Caco-2 (cell line): ENCODE measurements at places on chromosomes 4 and X.

- DNase-seq = no peak
These were observed 240.0 kb downstream of the GPC3 start for GRCh38 chrX:133745349-133745748.

- no peak for DNase-seq
These were observed 4.5 kb upstream of the HSD17B13 start for GRCh38 chr4:87327136-87327535.

- peak; percentile 47 for DNase-seq
These were observed 71.6 kb upstream of the DHX15 start for GRCh38 chr4:24655971-24656370.

GRCh38 chr4:111198446-111198845 lies 575.6 kb upstream of the PITX2 start:
- no peak for DNase-seq

DNA sequence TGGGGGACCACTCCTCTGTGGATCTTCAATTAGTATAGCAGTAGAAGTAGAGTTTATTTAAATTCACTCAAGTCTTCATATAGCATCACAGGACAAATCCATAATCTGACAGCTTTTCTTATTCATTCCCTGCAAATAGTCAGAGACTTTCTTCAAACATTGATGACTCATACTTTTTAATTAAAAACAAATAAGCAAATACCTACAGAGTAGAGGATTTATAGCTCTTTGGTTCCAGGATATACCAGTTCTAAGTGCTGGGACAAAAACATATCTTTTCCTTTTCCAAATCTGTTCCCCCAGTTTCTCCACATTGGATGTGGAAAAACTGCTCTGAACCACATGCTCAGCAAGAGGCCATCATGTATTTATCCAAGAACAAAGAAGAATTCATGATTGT lies 24.1 kb downstream of the EMCN start:
- DNase-seq = no peak

DNA sequence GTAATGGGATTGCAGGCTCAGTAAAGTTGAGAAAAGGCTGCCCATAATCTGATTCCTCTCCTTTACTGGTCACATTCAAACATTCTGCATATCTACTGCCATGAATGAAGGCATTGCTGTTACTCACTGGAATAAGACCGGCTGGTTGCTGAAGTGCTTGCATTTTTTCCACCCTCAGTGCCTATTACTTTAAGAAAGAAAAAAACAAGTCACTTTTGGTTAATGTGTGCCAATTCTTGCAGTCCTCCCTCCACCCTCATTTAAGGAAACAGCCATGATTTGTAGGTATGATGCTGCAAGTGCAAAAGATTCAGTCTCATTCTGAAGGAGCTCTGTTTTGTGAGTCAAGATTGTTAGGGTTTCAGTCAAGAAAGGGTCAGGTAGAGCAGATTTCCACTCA lies 94.9 kb downstream of the EMCN start:
- no peak for DNase-seq

GRCh38 chr4:30769093-30769492 lies 48.9 kb downstream of the PCDH7 start:
- DNase-seq = no peak

- DNase-seq = no peak
These were observed 4.8 kb upstream of the KIAA0232 start for GRCh38 chr4:6777636-6778281.

GRCh38 chrX:22629105-22629725 lies 356.5 kb downstream of the CBLL2 start:
- no peak for DNase-seq
